HFFc6 (cell line): ENCODE measurements at places on chromosomes 1 and 21.

- DNase-seq, result peak; percentile 24
Measured at GRCh38 chr1:70966018-70966638, 81.5 kb downstream of the PTGER3 start.

DNA sequence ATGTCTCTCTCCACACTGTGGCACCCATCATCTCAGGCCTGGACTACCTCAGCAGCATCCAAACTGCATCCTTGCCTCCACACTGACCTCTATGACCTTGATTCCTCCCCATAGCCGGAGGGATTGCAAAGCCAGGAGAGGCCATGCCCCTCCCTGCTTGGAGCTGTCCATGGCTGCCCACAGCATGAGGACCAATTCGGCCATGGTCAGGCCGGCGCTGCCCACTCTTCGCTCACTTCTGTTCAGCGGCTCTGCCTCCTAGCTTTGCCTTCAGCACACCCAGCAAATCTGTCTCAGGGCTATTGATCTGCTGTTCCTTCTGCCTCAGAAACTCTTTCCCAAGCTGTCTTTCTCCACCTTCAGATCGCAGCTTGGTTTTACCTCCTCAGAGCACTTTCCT is 94.5 kb downstream of the TNR start:
- no peak for DNase-seq

DNA sequence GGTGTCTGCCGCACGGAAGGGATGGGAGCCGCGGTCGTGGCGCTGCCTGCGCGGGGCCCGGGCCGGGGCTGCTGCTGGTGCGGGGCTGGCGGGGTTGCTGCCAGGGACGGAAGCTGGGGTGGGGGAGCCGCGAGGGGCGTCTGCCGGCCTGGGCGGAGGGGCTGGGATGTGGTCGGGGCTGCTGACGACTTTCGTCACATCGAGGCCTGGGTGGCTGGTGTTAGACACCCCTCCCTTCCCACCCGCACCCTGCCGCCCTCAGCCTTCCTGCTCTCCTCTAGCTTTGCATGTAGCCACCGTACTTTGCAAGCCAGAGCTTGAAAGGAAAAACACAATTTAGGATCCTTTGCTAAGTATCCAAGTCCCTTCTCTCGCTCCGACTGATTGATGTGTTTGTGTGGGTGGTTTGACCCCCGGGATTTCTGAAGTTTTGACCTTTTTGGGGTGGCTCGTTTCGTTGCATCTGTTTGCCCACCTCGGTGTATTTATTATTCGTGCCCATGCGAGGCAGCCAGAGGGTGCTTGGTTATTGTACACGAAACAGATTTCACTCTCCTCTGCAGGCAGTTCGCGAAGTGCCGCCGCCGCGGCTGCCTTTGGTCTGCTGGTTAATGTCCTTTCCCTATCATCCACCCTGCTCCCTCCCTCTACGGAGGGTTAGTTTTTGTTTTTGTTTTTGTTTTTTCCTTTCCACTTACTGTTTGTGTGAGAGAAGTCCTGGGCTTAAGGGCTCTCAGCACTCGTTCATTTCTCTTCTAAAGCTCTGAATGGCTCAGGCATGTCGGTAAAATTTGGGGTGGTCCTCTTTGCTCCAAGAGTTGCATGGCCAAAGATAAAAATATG is 868 bp downstream of the C1orf21 start:
- no peak for DNase-seq

GRCh38 chr1:191290441-191290840 is 812.8 kb upstream of the BRINP3 start:
- no peak for DNase-seq
